ENCODE measurements at places on chromosomes 5 and 9.

DNA sequence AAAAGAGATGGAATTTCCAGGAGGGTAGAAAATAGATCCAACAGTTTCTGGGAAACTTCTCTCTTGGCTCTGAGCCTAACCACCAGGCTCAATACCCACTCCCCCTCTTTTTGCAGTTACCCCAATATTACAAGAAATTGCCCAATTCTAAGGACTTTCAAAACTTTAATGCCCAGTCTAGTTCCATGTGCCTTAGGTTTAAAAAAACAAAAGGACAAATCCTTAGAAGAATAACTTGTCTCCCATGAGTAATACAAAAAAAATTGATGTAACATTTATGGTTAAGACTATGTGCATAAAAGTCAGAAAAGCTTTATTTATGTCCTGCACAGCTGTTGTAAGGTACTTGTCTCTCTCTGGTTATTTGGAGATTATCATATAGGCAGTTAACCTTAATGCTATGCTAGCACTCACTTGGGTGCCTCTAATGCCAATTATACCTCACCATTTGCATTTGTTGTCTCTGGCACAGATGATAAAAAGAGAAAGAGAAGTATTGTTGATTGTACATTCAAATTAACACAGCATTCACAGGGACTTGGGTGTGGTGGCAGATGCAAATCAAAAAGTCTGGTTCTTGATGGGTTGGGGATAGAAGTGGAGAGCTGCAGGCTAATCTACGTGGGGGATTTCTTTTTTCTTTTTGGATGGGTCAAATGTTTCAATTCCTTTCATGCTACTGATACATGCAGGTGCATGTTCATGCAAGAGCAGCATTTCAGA lies 159.4 kb downstream of the PIK3R1 start:
- no peak for DNase-seq

GRCh38 chr9:6681957-6682501 lies 36.5 kb upstream of the GLDC start:
- no peak for DNase-seq

- no peak for DNase-seq
Measured at GRCh38 chr9:109467936-109468335, 30.2 kb downstream of the PTPN3 start.

GRCh38 chr9:86485359-86485758 lies 131.1 kb upstream of the TUT7 start:
- no peak for DNase-seq

DNA sequence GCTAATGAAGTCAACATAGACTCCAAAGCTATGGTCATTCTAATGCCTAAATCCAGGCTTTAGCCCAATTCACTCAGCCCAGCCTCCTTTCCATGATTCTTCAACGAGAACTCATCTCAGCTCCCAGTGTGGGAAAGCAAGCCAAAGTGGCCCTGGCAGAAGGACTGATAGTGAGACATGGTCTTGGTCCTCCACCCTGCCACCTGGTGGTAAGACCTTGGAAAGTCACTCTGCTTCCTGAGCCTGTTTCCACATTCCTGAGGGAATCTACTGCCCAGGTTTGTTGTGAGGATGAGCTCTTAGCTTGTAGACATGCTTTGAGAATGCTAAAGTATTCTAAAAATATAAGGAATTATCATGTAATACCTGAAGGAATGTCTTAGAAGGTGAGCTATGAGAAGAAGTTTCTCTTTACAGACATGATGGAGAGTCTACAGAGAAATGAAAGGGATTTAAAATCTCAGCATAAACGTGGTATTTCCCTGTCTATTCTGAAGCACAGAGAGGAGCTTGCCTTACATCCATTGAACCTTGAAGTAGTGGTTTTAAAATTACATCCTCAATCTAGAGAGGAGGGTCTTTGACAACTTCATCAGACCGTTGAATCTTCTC lies 173.5 kb downstream of the TRIM32 start:
- DNase-seq: peak; percentile 72

DNA sequence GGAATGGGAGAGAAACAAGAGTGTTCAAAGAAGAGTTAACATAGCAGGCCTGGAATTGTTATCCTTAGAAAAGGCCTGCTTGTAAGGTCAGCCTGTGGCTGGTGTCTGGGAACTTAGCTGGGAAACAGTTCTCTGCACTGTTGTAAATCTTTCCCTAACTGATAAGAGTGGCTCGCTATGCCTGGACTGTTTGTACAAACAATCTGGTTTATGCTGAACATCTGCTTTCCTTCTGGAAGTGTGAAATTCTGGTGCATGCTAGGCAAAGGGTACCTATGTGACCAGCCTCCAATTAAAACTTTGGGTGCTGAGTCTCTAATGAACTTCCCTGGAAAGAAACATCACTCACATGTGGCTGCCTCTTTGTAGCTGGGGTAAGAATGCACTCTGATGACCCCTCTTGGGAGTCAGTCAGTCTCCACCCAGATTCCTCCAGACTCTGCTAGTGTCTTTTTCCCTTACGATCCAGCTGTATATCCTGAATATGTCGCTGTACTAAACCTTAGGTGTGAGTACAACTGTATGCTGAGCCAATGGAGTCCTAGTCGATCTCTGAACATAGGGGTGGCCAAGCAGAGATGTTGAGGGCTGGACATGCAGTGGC lies 16.5 kb downstream of the SPARC start:
- DNase-seq: no peak

- no peak for DNase-seq
Measured at GRCh38 chr9:125700791-125701190, 6.2 kb downstream of the MAPKAP1 start.

GRCh38 chr5:59206132-59206581 lies 623.3 kb downstream of the RAB3C start:
- no peak for DNase-seq

GRCh38 chr5:144103611-144104485 lies 66.6 kb downstream of the YIPF5 start:
- DNase-seq: no peak

- DNase-seq: no peak
Measured at GRCh38 chr5:172485511-172486202, 31.3 kb upstream of the SH3PXD2B start.

- no peak for DNase-seq
Measured at GRCh38 chr9:124890179-124890578, 28.2 kb downstream of the ARPC5L start.

GRCh38 chr5:146909255-146910068 lies 30.9 kb upstream of the PPP2R2B start:
- DNase-seq: no peak

- no peak for DNase-seq
Measured at GRCh38 chr5:153746440-153746839, 256.0 kb downstream of the GRIA1 start.

DNA sequence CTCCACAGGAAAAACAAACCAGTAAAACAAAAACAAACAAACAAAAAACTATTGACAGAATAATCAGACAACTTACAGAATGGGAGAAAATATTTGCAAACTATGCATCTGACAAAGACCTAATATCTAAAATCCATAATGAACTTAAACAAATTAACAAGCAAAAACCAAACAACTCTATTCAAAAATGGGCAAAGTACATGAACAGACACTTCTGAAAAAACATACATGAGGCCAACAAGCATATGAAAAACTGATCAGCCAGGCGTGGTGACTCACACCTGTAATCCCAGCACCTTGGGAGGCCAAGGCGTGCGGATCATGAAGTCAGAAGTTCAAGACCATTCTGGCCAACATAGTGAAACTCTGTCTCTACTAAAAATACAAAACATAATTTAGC lies 60.1 kb downstream of the KCNV2 start:
- DNase-seq: no peak

DNA sequence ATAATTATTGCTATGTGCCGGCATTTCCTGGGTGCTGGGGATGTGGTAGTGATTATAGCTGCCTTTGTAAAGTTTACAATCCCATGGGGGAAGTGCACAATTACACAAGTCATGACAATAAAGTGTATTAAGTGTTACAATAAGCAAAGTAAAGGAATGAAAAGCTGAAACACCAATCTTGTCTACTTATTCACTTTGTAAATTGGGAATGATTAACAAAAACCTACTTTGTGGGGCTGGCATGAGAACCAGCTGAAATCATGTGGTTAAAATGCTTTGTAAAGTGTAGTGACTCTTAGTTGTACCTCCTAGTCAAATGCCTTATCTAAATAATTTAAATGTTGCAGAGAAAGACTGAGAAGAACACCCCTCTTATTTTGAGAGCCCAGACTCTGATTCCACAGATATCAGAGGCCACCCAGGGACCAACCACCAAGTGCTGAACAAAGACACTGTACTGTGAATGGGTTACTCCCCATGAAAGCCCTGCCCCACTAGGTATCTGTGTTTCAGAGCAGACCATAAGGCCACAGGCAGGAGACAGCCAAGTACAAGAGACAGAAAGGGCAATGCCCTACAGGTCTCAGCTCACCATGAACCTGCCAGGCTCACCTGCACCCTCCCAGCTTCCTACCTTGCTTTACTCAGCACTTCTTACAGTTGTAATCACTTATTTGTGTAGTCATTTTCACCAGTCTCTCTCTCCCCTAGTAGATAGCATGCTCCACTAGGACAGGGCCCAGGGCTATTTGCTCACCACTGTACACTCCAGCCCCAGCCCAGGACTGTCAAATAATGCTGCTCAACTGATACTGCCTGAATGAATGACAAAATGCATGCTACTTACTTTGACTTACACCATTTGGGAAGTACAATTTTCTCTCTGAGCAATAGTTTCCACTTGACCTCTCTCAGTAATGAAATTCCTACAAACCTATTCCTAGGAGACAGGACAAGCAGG lies 101.6 kb upstream of the APC start:
- no peak for DNase-seq

- peak; percentile 86 for DNase-seq
Measured at GRCh38 chr9:127224178-127224882, 40.2 kb upstream of the GARNL3 start.

GRCh38 chr5:150341331-150341730 lies 16.2 kb upstream of the TCOF1 start:
- no peak for DNase-seq

GRCh38 chr5:15757103-15757502 lies 257.1 kb downstream of the FBXL7 start:
- no peak for DNase-seq

GRCh38 chr5:134506054-134507039 lies 19.1 kb upstream of the JADE2 start:
- no peak for DNase-seq

- no peak for DNase-seq
Measured at GRCh38 chr9:99019510-99020331, 76.0 kb downstream of the COL15A1 start.

- DNase-seq: no peak
Measured at GRCh38 chr5:132635873-132636272, 22.1 kb upstream of the IL13 start.

GRCh38 chr5:128630121-128630520 lies 92.1 kb upstream of the FBN2 start:
- no peak for DNase-seq

DNA sequence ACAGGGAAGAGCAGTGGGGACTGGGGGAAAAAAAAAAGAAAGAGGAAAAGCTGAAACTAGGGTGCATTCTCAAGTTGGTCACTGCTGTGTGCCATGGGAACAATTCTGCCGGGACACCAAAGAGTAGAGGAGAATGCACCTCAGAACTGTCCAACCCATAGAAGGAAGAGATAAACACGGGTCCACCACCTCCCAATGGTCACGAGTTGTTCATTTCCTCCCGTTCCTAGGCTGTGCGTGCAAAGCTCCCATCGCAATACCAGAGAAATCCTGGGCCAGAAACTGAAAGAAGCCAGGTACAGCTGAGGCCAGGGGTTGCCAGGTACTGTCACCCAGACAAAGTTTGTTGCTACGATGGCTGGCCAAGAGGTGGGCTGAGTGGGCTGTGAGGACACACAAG lies 236.9 kb upstream of the ANKRD55 start:
- DNase-seq: no peak

- DNase-seq: no peak
Measured at GRCh38 chr9:649128-650074, 192.1 kb upstream of the DMRT1 start.

GRCh38 chr5:174065528-174066197 lies 20.2 kb downstream of the NSG2 start:
- DNase-seq: no peak

GRCh38 chr5:106363578-106363977 lies 1307.2 kb downstream of the EFNA5 start:
- DNase-seq: no peak

DNA sequence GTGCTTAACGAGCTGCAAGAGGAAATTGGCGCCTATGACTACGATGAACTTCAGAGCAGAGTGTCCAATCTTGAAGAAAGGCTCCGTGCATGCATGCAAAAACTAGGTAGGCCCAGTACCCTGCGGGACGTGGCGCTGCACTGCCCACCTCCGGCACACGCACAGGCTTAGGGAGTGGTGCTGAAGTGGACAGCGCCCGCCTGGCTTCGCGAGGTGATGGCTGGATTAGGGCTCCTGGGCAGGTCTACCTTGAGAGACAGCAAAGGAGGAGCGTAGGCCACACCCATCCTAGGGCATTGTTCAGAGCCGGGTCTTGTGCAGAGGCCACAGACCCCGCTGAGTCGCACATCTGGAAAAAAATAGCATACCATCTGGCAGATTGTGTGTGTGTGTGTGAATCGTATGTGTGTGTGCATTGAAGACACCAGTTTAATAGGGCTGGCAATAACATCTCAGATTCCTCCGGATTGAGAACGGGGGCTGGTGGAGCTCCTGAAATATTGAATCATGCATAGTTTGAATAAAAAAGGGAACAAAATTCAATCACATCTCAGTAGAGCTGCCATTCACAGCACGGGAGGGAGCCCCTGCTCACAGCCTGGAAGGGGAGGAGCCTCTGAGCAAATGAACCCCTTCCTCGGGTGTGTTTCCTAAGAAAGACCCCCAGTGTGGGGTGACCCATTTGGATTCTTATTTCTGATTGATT lies 11.1 kb downstream of the OLFM1 start:
- DNase-seq: peak; percentile 31

DNA sequence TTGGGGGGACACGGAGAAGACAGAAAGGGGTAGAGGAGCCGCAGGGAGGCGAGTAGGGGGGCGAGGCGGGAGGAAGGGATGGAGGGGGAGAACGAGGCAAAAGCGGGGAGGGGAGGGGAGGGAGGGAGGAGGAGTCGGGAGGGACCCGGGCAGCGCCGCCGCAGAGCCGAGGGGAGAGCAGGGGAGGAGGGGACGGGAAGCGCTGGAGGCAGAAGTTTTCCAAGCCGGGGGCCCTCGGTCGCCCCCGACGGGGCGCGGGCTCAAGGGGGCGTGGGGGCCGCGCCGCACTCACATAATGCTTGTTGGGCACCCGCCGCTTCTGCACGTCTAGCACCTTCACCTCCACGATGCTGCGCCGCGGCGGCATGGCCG lies 353 bp downstream of the SH3PXD2B start:
- peak; percentile 53 for DNase-seq

DNA sequence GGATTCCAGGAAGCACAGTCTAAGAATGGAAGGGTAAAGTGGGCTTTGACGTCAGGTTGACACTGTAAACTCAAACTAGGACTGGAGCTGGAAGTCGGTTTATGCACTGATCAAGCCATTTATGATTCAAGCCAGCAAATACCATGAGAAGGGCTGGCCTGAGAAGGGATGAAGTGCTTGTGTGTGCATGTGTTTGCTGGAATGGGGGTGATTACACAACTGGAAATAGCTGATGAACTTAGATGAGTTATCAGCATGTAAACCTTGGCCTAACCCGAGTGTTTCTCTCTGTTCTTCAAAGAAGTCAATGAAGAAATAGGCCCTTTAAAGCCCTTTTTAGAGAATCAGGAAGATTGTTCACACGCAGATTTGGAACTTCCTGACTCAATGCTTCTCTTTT lies 287.6 kb downstream of the RFX3 start:
- DNase-seq: no peak
